T-helper 9 cell (primary cell): ENCODE measurements at places on chromosomes 16 and 17.

GRCh38 chr16:1088295-1089170 is 7.5 kb downstream of the C1QTNF8 start:
- no peak for DNase-seq

DNA sequence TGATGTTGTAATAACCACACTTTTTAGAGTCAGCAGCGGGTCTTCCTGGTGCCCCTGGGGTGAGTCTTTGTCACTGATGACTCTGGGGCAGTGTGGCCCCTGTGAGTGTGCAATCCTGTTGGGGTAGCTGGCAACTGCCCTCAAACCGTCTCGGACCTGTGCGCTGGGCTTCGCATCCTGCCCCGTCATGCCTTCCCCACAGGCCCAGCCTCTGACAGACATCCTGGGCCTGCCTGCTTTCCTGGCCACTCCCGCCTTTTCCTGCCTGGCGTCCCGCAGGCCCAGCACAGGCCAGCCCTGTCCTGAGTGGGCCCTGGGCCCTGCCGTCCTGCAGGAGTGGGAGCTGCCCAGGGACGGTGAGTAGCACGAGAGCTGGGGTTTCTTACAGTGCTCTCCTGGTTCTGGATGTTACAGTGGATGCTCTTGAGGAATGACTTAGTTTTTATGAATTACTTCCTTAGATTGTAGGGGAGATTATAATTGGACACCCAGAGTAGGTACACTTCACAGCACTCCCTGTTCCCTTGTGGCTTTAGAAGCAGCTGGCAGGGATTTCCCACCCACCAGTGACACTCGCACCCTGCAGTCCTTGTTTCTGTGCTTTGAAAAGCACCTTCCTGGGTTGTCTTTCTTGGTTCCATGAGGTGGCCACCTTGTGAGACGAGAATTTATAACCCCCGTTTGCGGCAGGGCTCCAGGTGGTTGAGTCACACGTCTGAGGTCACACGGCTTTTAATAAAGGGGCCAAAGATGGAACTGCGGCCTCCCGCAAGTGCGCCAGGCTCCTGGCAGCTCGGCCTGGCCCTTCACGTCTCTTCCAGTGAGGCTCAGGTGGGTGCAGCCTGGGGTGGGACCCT is 50.0 kb upstream of the CAPN15 start:
- DNase-seq, result no peak

GRCh38 chr17:68352041-68352440 is 60.7 kb downstream of the ARSG start:
- DNase-seq, result no peak

- DNase-seq, result peak; percentile 47
Measured at GRCh38 chr17:82985973-82986372, 93.4 kb upstream of the METRNL start.

- DNase-seq, result no peak
Measured at GRCh38 chr16:89325861-89326471, 108.5 kb downstream of the ZNF778 start.

- no peak for DNase-seq
Measured at GRCh38 chr17:36106493-36106835, 2.8 kb downstream of the CCL4 start.

DNA sequence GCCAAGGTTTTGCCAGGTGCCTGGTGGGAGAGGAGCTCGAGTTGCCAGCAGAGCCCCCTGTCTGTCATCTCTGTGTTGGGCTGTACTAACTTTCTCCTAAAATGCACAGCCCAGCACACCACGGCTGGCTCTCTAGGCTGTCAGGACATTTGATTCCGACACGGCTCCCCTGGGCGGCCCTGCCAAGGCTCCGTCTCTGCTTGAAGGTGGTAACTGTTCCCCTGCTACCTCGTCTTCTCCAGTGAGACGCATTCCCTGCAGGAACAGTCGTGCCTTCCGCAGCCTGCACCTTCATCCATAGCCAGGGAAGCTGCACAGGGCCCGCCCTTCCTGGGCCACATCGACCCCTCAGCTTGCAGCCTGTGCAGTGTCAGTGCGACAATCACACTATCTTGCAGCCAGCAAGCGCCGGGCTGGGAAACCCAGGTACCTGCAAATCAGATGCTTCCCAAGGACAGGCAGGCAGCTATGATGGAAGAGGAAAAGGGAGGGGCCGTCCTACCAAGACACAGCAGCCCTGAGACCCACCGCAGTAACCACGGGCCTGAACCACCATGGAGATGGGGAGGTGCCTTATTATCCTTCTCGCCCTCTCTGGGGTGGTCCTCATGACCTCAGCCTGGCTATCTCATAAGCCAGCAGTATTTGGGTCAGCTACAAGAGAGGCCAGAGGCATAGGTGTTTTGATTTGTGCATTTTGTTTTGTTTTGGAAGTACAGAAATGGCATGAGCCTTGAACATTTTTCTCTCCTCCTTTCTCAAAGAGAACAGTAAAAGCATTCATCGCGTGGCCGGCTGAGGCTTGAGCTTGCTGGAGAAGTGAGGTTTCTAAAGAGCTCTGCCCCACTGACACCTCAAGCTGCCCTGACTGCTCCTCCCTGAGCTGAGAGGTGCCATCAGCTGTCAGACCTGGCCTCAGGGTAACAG is 361.7 kb upstream of the TNRC6C start:
- no peak for DNase-seq

DNA sequence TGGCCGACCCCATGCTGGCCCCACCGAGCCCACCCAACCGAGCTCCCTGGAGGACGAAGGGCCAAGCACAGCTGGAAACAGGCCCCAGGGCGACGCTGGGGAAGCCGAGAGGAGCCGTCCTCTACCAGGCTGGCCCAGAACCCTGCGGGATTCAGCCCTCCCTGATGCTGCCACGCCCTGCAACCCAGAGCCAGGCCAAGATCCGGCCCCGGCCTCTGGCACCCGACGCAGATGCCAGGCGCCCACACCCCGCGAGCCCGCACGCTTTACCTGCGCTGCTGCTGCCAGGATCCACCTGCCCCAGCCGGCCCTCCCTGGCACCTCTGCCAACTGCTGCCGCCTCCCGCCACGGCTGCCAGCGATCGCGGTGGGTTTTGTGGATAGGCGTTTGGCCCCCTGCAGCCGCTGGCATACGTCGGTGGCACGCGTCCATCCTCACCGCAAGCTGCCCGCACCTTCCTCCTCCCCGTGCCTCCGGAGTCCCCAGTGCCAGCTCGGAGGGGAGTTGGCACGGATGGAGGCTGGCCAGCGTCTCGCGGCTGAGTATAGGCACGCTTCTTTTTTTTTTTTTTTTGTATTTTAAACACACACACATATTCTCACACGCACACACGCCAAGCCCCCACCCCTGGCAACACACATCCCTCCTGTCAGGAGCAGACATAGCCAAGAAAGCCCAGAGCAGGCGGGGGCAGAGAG is 41.3 kb upstream of the ACSF3 start:
- no peak for DNase-seq

DNA sequence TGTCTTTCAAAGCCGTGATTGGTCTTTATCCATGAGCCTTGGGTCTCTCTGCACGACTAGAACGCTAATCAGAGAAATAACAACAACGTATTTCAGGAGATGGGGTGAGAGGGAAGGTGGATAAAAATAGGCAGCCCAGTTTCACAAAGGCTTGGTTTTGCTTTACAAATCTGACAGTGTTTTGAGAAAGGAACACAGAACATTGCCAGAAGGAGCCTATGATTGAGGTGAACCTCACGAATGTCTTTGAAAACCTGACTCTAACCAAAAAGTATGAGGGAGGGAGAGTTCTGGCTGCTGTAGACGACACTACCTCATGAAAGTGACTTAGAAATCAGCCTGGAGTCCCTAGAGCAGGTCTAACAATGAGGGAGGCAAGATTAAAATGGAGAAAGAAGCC is 38.0 kb upstream of the NOL11 start:
- no peak for DNase-seq

- DNase-seq, result no peak
Measured at GRCh38 chr16:53071748-53072301, 17.0 kb downstream of the CHD9 start.

GRCh38 chr17:66330646-66331037 is 28.2 kb downstream of the PRKCA start:
- no peak for DNase-seq

- DNase-seq, result peak; percentile 72
Measured at GRCh38 chr16:46789499-46790414, 41.2 kb downstream of the C16orf87 start.

DNA sequence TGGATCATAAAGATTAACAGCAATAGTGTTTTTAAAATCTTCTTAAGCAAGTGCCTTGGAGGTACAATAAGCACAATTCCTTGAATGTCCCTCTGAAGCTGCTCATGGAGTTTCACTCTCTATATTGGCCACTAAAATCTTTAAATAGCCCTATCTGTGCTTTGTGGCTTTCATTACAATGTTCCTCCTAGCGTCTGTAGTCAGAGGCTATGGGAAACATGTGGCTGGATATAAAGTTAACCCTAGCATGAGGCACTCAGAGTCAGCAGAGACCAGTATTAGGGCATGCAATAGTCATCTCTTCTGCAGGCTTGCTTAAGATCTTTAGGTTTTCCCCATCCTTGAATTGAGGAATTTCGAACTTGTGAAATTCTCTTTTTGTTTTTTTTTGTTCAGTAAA is 668.2 kb downstream of the CDH11 start:
- DNase-seq, result no peak
